ENCODE measurements at places on chromosomes 13 and 19.

DNA sequence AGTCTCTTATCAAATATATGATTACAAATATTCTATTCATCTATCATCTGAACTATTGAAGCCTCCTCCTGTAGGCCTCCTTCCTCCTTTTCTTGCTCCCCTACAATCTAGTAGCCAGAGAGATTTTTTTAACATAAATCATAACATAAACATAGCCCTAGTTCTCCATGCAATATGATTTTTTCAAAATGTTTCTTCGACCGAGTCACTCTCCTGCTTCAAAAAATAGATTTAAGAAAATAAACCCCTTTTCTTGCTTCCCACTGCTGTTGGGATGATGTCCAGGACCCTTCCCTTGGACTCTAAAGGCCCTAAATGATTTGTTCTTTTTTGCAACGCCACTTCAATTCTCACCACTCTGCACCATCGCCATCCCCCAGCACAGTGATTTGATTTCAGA, 319.7 kb upstream of the TSHZ3 start:
- DNase-seq: no peak

DNA sequence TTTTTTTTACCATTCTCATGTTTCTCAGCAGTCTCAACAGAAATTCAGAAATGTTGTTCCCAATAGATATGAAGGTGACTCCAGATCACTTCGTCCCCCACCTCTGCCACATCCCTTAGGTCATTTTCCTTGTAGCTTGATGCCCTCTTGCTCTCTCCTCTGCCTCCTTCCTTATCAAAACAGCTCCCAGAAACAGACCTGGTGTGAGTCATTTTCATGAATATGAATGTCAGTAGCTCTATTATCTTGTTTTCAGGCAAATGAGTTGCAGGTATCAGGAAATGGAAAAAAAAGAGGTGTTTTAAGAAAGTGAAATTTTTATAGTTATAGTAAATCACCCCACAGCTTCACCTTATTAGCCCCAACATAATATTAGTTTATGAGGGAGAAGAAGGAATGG, 539.3 kb downstream of the SUCLA2 start:
- no peak for DNase-seq

DNA sequence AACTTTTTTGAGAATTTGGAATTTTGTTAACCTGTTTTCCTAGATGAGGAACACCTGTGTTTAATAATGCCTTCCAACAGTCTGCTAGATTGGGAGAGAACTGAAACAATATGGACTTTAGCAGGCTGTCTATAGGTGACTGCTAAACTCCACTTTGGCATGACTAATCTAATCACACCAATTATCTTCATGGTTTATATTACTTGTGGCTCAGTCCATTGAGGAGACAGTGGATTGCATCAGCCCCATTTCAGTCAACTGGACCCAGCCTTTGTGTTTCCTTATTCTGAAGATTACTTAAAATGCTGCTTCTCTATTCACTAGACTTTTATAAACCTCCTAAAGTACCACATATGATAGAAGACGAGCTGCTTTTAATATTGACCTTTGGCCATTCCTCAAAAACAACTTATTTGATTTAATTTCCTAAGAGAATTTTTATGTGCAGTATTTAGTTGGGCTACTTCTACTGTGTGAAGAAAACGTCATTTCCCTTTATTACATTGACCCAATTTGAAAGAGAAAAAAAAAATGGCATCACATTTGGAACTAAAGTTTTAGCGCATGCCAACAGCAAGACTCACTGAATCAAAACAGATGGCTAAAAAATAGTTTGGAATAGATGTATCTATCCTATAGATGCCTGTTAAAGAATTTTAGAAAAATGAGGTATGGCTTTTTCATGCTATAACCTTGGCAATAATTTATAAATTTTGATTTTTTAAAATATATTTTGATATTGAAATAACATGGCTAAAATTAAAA, 295.8 kb downstream of the NDFIP2 start:
- no peak for DNase-seq

DNA sequence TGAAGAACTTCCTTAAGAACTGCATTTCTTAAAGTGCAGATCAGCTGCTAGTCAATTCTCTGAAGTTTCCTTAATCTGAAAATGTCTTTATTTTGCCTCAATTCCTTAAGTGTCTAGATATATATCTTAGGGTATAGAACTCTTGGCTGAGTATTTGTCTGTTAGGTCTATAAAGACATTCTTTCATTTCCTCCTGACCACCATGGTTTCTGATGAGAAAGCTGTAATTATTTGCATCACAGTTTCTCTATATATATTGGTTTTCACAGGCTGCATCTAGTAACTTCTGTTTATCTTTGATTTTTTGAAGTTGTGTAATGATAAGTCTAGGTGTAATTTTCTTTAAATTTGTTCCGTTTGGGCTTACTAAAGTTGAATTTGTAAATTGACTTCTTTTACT, 15.2 kb downstream of the NDFIP2 start:
- DNase-seq: no peak

DNA sequence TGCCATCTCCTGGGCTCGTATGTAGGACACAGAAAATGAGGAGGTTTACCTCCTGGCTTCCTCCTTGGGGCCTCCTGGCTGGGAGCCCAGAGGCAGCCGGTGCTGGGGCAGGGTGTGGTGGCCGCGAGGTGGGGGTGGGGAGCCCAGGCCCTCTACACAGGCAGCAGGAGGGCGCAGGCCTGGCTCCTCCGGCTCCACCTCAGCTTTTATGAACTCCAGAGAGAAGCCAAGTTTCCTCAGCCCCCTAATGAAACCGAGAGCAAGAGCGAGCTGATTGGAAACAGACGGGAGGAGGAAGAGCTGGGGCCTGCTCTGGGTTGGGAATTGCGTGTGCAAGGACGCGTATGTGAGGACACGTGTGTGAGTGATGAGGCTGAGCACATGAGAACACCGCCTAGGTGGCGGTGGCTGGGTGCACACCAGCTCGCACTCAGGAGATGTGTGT, 23.1 kb downstream of the LYL1 start:
- DNase-seq: no peak

DNA sequence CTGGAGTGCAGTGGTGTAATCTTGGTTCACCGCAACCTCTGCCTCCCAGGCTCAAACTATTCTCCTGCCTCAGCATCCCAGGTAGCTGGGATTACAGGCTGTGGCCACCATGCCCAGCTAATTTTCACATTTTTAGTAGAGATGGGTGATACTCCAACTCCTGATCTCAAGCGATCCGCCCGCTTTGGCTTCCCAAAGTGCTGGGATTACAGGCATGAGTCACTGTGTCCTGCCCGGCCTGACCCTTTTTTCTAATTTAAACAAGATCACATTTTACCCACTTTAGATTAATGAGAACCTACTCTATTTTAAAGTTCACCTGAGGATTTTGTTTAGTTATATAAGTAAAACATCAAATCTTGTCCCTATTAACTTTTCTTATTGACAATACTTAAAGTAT, 91.8 kb upstream of the POSTN start:
- no peak for DNase-seq

- DNase-seq: no peak
Observed at GRCh38 chr19:40390084-40390742, at the start of gene HIPK4. TSS of gene HIPK4 (minus strand) at chr19:40390181. CDS start at chr19:40389902, 279 bp downstream.

- no peak for DNase-seq
Observed at GRCh38 chr19:3725121-3725520, 16.9 kb downstream of the TJP3 start.

GRCh38 chr19:14142262-14143190, 6.1 kb upstream of the ASF1B start:
- DNase-seq: no peak

GRCh38 chr19:14559916-14560775, 11.7 kb downstream of the NDUFB7 start:
- no peak for DNase-seq

GRCh38 chr13:52743569-52743968, 3.9 kb upstream of the CNMD start:
- DNase-seq: no peak

- no peak for DNase-seq
Observed at GRCh38 chr13:37306778-37307544, 201.5 kb upstream of the CSNK1A1L start.

GRCh38 chr13:29513002-29513980, 82.2 kb downstream of the SLC7A1 start:
- no peak for DNase-seq

- DNase-seq: no peak
Observed at GRCh38 chr13:89497658-89498057, 1826.5 kb downstream of the SLITRK5 start.

DNA sequence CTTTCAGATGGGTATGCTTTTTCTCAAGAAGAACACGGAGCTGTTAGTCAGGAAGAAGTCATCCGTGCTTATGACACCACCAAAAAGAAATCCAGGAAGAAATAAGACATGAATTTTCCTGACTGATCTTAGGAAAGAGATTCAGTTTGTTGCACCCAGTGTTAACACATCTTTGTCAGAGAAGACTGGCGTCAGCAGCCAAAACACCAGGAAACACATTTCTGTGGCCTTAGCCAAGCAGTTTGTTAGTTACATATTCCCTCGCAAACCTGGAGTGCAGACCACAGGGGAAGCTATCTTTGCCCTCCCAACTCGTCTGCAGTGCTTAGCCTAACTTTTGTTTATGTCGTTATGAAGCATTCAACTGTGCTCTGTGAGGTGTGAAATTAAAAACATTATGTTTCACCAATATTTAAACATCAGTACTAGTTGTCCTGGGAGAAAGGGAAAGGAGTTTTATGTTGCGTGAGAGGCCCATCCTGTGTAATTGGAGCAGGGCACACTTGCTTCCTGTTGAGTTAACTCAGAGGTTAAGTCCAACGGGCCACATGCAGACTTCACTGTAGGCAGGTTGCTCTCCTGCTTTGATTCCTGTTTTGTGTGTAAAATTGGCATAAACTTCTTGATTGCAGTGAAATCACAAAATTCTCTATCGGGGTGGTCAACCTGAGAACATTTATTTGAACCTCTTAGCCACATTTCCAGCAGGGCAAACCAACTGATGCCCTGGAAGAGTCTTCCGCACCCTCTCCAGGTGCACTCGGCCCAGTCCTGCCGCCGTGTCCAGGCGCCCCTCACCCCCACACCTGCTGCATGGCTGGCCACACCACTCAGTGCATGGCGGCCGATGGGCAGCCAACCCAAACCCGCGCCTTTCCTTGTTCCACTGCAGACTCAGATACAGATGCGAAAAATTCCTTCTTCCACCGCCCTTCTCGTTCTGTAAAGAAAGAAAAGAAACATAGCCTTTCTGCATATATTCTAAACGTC, 31.6 kb downstream of the SHISA2 start:
- DNase-seq: no peak

DNA sequence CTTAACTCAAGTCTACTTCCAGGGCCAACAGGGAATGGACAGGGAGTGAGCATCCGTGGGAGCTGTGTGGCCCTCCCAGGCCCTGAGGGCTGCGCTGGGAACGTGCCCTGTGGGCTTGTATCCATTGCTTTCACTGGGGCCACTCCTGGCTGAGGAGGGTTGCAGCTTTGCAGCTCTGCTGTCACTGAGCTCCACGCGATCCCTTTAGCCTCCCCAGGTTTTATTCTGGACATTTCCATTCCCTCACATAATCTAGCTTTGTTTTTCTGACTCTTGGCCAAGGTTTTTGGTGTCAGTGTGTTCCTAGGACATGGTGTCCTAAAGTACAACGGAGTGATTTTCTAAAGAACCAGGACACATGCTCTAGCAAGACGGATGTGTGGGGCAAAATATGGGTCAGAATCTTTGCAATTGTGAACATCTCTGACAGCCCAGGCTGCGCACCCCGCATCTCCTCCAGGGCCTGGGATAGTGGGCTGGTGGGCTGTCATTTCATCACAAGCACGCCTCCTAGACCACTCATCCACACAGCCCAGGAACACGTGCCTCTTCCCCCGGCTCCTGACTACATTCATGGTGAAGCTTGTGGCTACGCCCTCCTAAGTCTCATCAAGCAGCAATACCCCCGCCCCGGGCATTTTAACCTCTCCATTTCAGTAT, 28.0 kb downstream of the GGACT start:
- DNase-seq: no peak

GRCh38 chr19:14395710-14396336, 14.6 kb downstream of the ADGRE5 start:
- DNase-seq: no peak

GRCh38 chr19:42569193-42569592, 25.5 kb downstream of the CEACAM8 start:
- DNase-seq: no peak

DNA sequence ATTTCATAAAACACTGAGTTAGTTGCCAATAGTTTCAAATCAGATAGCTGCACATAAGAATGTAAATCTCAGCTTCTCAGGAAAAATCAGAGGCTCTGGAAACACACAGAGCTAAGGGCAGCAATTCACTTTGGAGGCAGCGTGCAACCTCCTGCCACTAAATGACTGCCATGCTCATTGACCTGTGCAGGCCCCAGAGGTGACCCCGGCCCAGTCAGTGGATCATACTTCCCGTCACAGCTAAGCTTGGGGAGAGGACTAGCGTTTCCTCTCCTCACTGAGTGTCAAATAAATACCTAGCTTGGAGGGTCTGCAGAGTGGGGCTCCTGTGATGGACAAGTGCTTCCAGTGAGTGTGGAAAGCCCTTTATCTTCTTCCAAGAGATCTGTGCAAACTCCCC, 67.2 kb downstream of the UQCRFS1 start:
- no peak for DNase-seq

- DNase-seq: no peak
Observed at GRCh38 chr13:78608252-78608687, 4.9 kb upstream of the POU4F1 start.

- DNase-seq: no peak
Observed at GRCh38 chr19:27792576-27793127, 1420.3 kb downstream of the UQCRFS1 start.

Measured in thoracic aorta (tissue), 2 donors.